Uterus (tissue), 4 donors: ENCODE measurements at places on chromosomes 6 and 20. TPM values are rescaled to one million over a fixed set of nuclear protein-coding genes. Genes with fewer than 3 reads are reported as not detected.
A peak's percentile ranks its signal among the peaks of the same experiment; 100 is the strongest.

GRCh38 chr6:10478187-10479040 lies 42.7 kb upstream of the GCNT2 start:
- no peaks in the 10 kb centered on the region for H3K27me3 ChIP-seq
- no peaks in the 10 kb centered on the region for H3K36me3 ChIP-seq
- no peak for DNase-seq

Gene LTA
- total RNA-seq: not detected

DNA sequence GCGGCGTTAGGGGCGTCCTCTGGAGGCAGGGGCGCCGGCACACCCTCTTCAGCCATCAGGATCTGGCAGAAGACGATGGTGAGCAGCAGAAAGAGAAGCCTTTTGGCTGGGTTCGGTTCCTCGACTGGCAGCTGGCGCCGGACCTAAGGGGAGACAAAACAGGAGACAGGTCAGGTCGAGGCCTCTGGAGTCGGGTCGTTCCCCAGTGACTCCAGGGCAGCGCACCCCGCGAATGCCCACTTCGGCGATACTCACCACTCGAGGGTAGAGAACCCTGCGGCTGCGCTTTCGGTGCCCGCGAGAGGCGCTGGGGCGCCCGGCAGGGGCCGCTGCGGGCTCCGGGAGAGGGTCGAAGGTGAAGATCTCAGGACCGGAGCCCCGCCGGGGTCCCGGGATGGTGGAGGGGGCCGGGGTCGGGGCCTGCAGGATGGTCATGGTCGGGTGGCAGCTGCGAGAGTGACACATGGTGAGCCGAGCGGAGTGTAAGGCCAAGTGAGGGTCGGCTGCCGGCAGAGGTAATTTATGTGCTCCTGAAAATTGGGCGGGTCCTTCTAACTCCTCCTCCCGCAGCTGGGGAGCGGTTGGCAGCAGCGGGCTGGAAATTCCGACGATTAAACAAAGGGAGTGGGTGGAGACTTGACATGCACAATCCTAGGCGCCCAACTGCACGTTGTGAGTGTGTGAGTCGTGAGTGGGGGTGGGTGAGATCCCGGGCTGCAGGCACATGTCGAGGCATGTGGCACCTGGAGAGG lies at the start of gene IER3:
Gene IER3 (minus strand): TSS at position 494 of the 752 bp plus-strand sequence. CDS start 29 bp downstream, at position 465.
- no peaks in the 10 kb centered on the region for H3K27me3 ChIP-seq
- H3K4me3 ChIP-seq: peak within 1 kb of the TSS; percentile 81
- peak within 1 kb of the TSS; percentile 99 for H3K27ac ChIP-seq
- H3K4me1 ChIP-seq: peaks cover 8% of the 10 kb centered on the region

Gene TPD52L2
- total RNA-seq: 53.2 TPM

- no peaks in the 10 kb centered on the region for H3K36me3 ChIP-seq
- no peaks in the 10 kb centered on the region for H3K4me1 ChIP-seq
These were observed 86.7 kb downstream of the GRM4 start for GRCh38 chr6:34059136-34059731.

Gene SPTLC3
- total RNA-seq: 0.51 TPM

DNA sequence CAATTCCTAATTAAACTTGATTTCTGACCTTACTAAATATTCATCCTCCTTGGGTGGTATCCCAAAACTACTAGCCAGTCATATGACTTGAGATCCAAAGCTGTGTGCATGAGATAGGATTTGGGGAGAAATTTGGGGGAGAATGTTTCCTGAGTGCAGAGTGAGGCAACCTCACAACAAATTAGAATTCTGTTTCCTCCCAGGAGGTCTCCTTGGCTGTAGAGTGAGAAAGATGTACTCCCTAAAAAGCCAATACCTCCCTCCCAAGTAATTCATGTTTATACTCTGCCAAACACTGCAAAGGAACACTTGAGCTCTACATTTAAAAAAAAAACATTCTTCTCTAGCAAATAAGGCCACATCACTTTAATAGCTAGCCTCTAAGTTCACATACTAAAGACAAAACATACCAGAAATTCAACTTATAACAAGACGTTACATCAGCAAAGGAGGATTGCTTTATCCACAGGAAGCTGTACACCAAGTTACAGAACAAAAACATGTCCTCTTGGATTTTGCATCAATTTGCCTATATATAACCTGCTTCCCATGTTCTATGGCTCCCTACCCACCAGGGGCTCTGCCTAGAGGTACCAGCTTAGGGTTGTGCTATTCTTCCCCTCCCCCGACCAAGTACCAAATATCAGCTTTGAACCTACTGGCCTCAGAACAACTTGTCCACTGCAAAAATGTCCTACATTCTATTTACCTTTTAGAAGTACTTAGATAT lies 15.4 kb upstream of the TMEM30A start:
- no peak for DNase-seq
- no peak overlapping the region for H3K27ac ChIP-seq
- H3K4me1 ChIP-seq: no peaks in the 10 kb centered on the region
- H3K27me3 ChIP-seq: no peaks in the 10 kb centered on the region
- no peaks in the 10 kb centered on the region for H3K36me3 ChIP-seq

- H3K36me3 ChIP-seq: no peaks in the 10 kb centered on the region
- H3K4me3 ChIP-seq: no peak overlapping the region
- H3K27me3 ChIP-seq: peaks cover 8% of the 10 kb centered on the region
- DNase-seq: no peak
These were observed 4.1 kb downstream of the BMP7 start for GRCh38 chr20:57262301-57262700.

DNA sequence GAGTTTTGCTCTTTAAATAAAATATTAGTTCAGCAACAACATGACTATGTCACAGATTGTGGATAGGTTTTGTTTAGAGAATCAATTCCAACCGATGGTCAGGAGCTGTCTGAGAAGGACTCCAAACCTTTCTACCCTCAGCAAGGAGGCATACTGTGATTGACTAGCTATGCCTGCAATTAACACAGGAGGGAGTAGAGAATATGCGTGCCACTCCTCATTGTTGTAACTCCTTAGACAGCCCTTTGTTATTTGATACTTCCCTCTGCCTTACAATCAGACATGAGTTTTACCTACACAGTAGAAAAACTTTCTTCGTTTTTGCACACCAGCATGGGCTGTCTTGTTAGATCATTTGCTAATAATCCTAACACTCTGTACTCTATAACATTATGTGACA lies 796.5 kb downstream of the PRIM2 start:
- no peaks in the 10 kb centered on the region for H3K36me3 ChIP-seq
- no peak overlapping the region for H3K4me3 ChIP-seq
- DNase-seq: no peak
- H3K27me3 ChIP-seq: no peaks in the 10 kb centered on the region
- H3K4me1 ChIP-seq: no peaks in the 10 kb centered on the region
